CD4-positive, alpha-beta memory T cell (primary cell): ENCODE measurements at places on chromosomes 4 and X.

DNA sequence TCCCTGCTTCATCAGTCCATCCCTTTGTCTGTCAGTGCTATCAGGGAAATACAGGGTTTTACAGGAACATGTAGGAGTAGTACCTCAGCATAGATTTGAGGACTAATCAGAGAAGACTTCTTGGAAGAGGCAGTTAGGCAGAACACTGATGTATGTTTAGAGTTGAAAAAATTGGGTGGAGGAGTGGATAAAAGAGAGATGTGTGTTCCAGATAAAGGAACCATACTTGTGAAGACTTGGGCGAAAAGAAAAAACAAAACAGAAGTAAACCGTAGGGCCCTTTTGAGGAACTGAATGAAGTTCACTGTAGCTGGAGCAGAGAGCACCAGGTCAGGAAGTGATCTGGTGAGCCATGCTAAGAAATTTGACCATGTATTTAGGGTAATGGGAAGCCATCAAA is 32.3 kb downstream of the AFF1 start:
- DNase-seq, result no peak

DNA sequence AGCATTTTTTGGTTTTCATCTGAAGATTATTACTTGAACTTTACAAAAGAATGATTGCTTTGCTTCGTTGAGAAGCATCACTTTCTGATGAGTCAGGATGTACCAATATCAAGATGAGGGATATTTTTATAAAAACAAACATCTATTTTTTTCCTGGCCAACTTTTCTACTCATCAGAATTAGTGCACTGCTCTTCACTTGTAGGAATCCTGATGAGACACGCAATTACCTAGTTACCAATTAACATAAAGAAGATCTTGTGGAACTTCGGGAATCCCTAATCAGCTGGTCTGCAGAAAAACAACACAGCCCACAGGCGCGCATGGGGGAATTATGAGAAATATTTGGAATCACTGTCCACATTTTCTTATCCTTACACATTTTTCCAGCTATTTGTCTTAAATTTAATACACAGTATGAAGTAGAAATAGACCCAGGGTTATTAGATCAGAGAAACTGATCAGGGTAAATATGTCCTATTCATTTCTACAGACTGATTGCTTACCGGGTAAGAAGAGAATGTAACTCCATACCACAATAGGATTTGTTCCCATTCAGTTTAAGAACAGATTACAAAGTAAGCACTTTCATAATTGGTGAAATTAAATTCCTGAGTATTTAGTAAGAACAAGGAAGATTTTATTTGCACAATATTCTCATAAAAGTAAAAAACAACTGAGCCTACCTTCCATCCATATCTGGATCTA is 50.9 kb downstream of the MFAP3L start:
- no peak for DNase-seq

GRCh38 chr4:156408749-156409148 is 455.1 kb upstream of the CTSO start:
- no peak for DNase-seq

- DNase-seq, result no peak
These were observed 273.7 kb upstream of the TECRL start for GRCh38 chr4:64682946-64683345.

DNA sequence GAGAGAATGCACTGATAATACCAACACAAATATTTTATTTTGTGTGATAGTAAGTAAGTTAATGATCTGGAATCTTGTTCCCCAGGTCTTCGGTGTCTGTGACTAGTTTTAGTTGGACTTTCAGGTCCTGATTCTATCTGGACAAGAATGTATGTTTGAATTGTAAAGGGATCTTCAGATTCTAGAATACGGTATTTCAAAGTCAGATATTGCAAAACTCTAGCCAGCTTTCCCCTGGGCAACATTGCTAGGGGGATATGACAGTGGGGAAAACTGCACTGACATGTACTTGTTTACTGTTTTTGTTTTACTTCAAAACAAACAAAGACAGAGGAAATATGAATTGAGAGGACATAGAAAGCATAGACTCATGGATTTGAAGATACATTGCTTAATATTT is 489.0 kb downstream of the FAM133A start:
- no peak for DNase-seq

- no peak for DNase-seq
These were observed 38.3 kb downstream of the LHFPL1 start for GRCh38 chrX:112641449-112641848.
